ENCODE measurements at places on chromosomes 2 and 18. TPM values are rescaled to one million over a fixed set of nuclear protein-coding genes. Genes with fewer than 3 reads are reported as not detected.

Gene GPR155
- 2.3 TPM for polyA plus RNA-seq

Gene C2orf15
- 0.07 TPM for polyA plus RNA-seq

Gene SLC5A7
- polyA plus RNA-seq: not detected

Gene EFHD1
- polyA plus RNA-seq: 0.09 TPM

Gene GAL3ST2
- not detected for polyA plus RNA-seq

Gene IL18RAP
- not detected for polyA plus RNA-seq

Gene CD302
- 13.7 TPM for polyA plus RNA-seq

Gene LAMA3
- 0.75 TPM for polyA plus RNA-seq

Gene FZD7
- 28.1 TPM for polyA plus RNA-seq

Gene NEURL3
- polyA plus RNA-seq: not detected

Gene TGFA
- polyA plus RNA-seq: 0.06 TPM

Gene GPR39
- 1.00 TPM for polyA plus RNA-seq

Gene PELI1
- polyA plus RNA-seq: 3.6 TPM

Gene PRSS56
- polyA plus RNA-seq: not detected

Gene MOGAT1
- not detected for polyA plus RNA-seq

Gene ACP1
- 120 TPM for polyA plus RNA-seq

Gene DES
- polyA plus RNA-seq: 3.8 TPM

Gene SH3BP4
- 86.6 TPM for polyA plus RNA-seq

Gene SPRED2
- 26.1 TPM for polyA plus RNA-seq

Gene C2orf78
- not detected for polyA plus RNA-seq

Gene NFATC1
- polyA plus RNA-seq: 2.0 TPM

All from fibroblast of lung (primary cell).